ENCODE measurements at places on chromosomes 6 and 20.

- DNase-seq: no peak
Observed at GRCh38 chr6:127201321-127201720, 65.3 kb upstream of the RNF146 start.

GRCh38 chr6:28135393-28135792 lies 6.3 kb upstream of the ZKSCAN8 start:
- no peak for DNase-seq

- DNase-seq: no peak
Observed at GRCh38 chr20:50332491-50332980, 141.9 kb downstream of the CEBPB start.

DNA sequence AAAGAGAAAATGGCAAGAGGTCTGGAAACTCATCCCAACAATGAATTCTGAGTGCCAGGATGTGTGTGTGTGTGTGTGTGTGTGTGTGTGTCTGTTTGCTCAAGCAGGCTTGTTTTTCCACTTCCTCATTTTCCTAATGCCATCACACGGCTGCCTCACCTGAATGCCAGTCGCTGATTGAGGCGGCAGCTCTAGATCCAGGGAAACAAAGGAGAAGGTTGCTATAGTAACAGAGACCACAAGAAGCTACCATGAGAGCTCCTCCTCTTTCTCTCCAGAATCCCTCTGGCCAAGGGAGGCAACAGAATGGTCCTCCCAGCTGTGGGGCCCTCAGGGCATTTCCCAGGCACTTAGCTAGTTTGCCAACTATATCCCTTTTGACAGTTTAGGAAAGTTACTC lies 241.1 kb upstream of the TSHZ2 start:
- DNase-seq: no peak

GRCh38 chr20:19937651-19938420 lies 79.3 kb upstream of the NAA20 start:
- no peak for DNase-seq
